Right renal pelvis (tissue), 4 donors: ENCODE measurements at places on chromosomes 6 and 20.

GRCh38 chr6:34595332-34596184 lies 39.4 kb upstream of the SPDEF start:
- no peak for DNase-seq

GRCh38 chr6:7463785-7464184 lies 74.2 kb downstream of the RIOK1 start:
- no peak for DNase-seq

DNA sequence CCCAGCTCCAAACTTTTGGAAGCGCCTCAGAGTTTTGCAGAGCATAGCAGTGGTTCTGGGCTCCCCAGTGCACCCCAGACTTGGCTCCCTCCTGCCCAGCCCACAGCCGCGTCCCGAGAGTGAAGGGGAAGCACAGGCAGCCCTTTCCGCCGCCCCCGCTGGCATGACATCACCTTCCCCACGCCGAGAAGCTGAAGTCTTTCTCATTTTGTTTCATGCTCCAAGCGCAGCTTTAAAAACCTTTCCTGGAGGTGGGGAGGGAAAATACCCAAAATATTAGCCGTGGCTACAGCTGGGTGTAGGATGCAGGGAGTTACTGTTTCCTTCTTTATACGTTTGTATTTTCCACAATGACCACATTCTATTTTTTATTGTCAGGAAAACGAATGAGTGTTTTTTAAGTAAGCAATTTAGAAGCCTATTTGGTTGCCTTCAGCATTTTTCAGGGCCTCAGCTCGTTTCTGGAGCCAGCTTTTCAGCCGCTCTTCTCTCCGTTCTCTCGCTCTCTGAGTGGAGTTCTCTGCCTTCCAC lies 72.9 kb downstream of the SNX5 start:
- DNase-seq: no peak

DNA sequence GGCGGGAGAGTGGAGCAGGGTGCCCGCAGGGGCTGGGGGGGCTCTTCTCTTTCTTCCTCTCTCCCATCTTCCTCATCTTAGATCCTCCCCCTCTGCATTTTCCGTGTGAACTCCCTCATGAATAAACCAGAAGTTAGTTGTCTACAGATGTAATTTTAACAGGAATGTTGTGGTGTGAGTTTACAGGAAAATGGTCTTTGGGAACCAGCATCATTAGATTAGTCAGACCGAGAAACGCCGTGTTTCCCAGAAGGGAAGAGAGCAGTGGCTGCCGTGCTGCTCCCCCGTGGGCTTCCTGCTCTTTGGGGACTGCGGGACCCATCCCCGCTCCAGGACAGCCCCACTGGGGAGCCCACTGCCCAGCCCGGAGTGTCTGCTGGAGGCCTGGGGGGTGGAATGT lies 3.4 kb downstream of the MYT1 start:
- no peak for DNase-seq

DNA sequence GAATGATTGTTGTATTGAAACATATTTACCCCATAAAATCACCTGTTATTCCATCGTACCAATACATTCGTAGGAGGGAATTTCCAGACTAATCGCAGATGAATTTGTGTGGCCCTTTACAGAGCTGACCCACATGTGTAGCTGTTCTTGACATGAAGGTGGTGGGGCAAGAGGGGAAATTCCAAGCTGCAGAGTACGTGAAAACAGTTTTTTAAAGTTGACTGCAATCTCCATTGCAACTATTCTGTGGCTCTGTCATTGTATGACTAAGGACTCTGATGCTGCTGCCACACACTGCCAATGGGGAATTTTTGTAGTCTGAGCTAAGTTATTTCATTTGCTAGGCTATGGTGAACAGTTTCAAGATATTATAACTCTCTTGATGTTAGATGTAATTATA lies 46.4 kb upstream of the ADTRP start:
- DNase-seq: no peak

DNA sequence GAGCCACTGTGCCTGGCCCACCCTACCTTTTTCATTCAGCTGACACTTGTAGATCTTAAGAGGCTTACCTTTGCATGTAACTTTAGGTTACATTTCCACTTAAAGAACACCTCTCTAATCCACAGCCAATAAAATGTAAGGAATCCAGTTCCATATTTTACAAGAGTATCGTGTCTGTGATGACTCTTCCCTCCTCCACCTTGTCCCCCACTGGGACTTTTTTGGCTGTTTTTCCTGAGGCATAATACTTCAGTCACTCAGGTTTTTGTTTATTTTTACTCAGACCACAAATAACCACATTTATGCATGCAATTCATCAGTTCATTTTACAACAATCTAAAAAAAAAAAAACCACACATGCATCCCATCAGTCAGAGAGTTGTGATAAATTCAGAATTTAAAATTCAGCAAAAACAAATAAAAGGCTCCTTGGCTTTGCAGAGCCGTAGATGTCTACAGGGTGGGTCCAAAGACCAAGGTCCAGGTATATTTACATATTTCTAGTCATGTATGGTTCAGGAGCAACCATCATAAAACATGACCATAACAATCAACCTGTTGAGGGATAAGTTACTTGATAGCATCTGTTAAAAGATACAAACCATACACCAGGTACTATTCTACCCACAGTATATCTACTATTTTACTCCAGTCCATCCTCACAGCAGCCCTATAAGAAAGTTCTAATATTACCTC lies 9.9 kb downstream of the ATXN1 start:
- no peak for DNase-seq

DNA sequence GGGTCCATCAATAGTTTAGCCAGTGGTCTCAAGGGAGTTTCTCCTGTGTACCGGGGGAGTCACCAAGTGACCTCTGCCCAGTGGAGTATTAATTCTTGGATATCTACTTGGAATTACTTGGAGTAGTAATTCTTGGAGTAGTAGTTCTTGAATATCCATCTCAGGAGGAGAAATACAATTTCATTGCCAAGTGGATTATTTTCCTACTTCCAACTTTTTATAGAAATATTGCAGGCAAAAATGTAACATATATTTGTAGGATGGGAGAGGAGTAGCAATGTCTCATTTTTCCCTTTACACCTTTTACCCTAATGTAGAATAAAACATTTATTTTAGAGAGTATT lies 91.6 kb upstream of the FAM184A start:
- no peak for DNase-seq

GRCh38 chr6:128605961-128606360 lies 85.6 kb upstream of the PTPRK start:
- no peak for DNase-seq

- DNase-seq: no peak
Measured at GRCh38 chr6:74731931-74732330, 473.9 kb downstream of the COL12A1 start.

- DNase-seq: no peak
Measured at GRCh38 chr20:60242836-60243505, 284.7 kb downstream of the CDH26 start.

GRCh38 chr20:32007787-32008616 lies 2.2 kb upstream of the CCM2L start:
- DNase-seq: no peak
